ENCODE measurements at places on chromosomes 1 and 21.

DNA sequence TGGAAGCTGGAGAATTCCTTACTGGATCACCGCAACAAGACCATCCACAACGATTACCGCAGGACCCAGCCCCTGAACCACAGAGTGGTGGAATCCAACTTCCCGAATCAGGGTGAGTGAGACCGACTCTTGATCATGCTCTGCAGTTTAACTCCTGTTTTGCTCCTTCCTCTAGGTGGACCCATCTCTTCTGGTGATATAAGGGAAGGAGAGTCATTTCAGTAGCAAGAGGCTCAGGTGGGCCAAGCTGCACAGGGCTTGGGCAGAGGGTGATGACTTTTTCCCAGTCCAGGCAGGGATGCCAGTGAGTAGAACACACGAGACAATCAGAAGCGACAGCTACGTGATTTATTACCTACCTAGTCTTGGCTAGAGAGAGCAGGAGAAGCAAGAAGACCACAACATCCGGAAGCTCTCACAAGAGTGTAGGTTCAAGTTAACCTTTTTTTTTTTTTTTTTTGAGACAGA is 25.2 kb downstream of the CA6 start:
- no peak for DNase-seq

DNA sequence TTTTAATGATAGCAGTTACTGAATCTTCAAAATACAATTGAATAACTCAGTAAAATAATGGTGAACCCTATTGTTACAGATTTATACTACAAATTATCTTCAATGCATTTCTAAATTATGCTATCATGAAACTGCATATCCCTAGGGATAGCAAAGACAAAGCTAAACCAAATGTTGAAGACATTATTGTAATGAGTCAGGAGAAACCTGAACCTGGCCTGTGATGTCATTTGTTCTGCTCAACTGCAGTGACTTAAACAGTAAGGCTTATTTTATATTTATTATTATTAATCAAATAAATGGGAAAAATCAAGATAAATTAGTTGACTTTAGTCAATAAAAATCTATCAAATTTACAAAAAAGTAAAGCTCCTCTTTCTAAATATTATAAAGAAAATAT is 100.3 kb downstream of the UCHL5 start:
- DNase-seq, result no peak

- no peak for DNase-seq
These were observed 97.6 kb downstream of the OSBPL9 start for GRCh38 chr1:51714374-51715019.

- no peak for DNase-seq
These were observed 483.6 kb upstream of the RGS18 start for GRCh38 chr1:191674626-191675179.

DNA sequence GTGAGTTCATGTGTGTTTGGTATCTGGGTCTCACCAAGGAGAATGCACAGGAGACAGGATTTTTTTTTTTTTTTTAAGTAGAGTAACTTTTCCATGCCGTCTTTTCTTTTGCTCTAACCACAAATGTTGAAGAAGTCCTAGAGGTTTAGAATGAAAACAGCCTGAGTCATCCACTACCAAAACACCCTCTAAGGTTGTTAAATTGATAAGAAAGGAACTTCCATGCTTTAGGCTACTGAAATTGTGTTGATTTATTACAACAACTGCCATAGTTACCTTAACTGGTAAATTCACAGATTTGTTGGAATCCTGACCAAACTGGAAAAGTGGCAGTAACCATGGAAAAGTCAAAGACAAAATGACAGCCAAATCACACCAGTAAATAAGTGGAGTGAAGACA is 375.6 kb downstream of the AMY1C start:
- no peak for DNase-seq

DNA sequence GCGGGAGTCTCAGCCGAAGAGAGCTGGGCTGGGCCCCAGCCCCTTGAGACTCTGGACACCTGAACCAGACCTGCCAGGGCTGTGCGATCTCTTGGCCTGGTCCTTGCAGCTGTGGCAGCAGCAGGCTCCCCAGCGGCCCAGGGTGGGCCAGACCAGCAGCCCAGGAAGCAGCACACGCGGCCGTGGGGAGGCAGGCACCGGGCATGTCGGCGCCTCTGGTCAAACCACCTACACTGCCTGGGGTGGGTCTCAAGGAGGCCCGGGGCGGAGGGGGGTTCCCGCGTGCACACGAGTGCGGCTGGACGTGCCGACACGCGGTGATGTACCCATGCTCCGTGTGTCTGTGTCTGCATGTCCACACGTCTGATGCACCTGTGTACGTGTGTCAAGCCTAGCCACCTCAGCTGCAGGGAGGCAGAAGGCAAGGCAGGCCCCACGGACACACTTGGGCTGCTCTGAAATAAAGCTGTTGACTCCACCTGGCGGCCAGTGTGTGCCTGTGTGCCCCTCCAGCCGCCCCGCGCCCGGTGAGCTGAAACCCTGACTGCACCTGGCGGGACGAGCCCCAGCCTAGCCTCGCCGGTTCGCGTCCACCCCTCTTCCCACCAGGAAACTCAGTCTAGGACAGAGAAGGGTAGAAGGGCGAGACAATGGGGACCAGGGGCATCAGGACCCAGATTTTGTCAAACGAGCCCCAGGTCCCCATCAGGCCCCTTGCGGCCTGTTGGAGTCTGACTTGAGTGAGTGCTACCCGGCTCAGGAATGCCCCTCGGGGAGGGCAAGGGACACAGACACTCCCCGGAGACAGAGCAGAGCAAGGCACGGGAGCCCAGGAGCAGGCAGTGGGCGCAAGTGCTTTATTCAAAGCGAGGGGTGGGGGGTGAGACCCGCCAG is 11.6 kb downstream of the SCNN1D start:
- peak; percentile 87 for DNase-seq

DNA sequence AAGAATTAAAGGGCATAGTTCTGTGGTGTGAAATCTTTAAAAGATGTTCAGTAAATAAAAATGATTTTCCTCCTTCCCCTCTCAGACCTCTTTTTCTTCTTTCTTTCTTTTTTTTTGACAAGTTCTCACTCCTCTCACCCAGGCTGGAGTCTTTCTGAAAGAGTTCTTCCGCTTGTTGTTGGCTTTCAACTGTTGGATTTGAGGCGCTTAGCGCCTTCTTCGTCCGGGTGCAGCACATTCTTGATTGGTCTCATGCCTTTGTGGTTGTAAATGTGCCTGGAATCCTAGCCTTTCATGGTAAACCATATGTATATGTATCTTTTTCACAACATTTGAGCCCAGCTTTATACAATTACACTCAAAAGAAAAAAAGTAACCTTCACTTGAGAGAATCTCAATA is 980 bp upstream of the METTL18 start:
- DNase-seq, result peak; percentile 19
